ENCODE measurements at places on chromosomes 6 and 20.

GRCh38 chr6:131717836-131718542 lies 7.2 kb upstream of the CTAGE9 start:
- DNase-seq: no peak

DNA sequence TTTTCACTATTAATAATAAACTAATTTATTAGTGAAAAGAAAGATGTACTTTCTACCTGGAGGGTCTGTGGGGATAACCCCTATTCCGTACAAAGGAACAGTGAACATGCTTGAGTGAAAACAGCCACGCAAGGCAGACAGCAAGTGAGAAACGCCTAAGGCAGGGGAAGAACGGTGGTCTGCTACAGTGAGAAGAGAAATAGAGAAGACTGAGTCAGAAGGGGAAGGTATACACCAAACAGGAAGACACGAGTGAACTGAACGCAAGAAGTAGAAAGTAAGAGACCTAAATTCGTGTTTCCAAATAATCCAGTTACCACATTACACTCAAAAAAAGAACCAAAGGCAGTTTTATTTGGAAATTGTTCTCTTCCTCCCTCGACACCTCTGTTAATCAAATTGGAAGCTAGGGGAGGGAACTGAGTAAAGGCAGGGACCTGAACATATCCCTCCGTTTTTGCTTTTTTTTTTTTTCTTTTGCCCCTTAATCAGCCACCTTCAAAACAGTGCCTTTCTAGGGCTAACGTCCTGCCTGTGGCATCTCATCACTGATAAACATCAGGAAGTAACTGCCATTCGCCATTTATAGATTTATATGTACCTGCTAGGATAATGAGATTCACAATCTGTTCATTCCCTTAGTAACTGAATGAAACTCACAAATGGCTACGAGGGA lies 48.9 kb downstream of the ATXN1 start:
- DNase-seq: no peak

- DNase-seq: no peak
Observed at GRCh38 chr6:25777031-25777430, 22.5 kb downstream of the SLC17A4 start.

DNA sequence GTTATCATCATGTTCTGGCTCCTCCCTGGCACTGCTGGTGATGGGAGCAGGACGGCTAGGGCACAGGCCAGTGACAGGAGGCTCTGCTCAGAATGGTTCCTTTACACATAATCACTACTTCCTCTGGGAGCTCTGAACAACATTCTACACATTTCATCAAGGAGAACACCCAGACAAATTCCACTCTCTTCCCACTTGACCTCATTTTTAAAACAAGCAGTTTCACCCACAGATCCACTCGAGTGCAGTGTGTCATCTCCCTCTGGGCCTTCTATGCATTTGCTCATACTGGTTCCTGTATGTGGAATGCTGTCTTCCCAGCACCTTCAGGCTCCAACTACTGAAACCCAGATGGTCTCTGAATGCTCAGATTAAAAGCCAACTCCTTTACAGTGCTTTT lies 84.8 kb downstream of the ELOVL5 start:
- DNase-seq: no peak

DNA sequence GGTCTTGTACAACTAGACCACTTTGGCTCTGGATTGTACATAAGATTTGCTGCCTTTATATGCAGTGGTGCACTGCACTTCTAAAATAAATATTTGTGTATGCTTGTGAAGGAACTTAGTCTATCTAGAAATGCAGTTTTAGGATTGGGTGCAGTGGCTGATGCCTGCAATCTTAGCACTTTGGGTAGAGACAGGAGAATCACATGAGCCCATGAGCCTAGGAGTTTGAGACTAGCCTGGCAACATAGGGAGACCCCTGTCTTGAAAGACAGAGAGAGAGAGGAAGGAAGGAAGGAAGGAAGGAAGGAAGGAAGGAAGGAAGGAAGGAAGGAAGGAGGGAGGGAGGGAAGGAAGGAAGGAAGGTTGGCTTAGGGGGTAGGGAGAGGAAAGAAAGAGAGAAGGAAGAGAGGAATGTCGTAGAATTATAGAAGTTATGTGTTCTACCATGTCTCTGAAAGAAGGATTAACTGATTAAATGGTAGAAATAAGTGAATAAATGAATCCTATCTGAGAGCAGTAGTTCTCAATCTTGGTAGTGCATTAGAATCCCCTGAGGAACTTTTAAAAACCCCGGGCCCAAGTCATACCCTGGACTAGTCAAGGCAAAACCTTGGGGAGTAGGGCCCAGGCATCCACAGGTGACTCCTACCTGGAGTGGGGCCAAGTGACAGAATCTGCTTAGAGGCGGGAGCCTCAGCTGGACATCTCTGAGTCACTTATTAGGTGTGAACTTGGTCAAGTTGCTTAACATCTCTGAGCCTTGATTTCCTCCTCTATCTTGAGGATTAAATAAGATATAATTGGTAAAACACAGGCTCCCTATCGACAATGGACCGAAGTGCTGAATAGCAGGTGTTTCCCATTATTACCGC lies 130.3 kb downstream of the ZNF217 start:
- DNase-seq: no peak

GRCh38 chr6:123804014-123804786 lies 535 bp downstream of the NKAIN2 start:
- DNase-seq: no peak

DNA sequence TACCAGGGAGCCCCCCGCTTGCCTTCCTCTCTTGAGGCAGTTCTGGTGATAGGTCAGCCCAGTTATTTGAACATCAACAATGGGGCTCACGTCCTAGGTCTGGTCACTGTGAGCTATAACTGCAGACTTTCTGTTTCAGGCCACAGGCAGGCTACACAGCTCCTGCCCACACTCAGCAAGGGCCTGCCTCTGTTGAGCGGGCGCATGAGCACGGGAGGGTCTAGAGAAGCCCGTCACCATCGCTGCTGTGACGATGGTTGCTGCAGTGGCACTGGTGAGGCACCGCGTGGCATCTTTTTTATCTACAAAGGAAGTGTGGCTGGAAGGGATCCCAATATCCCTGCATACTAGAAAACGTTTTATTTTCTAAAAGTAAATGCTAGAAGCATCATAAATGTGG lies 77.8 kb downstream of the RAMACL start:
- DNase-seq: no peak

DNA sequence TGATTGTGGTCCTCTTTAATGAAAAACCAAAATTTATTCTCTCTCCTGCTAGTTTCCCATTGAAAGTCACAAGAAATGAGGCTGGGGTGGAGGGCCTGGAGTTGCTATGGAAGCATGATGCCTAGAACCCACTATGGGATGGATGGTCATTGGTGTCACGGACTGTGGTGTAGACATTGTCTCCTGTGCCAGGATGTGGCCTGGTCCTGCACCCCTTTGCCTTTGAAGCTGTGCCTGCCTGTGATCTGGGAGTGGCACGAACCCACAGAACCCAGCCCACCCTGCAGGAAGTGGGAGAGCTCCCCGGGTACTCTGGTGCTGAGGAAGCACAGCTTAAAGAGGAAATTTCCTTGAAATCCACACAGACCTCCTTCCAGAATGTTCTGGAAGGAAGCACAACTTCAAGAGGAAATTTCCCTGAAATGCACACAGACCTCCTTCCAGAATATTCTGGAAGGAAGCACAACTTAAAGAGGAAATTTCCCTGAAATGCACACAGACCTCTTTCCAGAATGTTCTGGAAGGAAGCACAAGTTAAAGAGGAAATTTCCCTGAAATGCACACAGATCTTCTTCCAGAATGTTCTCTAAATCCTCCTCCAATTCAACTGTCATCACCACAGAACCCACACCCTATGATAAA lies 105.6 kb downstream of the CDH26 start:
- DNase-seq: no peak

- no peak for DNase-seq
Observed at GRCh38 chr6:152572338-152573088, 64.6 kb downstream of the SYNE1 start.

- no peak for DNase-seq
Observed at GRCh38 chr6:77740380-77740779, 87.5 kb downstream of the MEI4 start.

- DNase-seq: no peak
Observed at GRCh38 chr6:5217356-5217755, 43.4 kb downstream of the LYRM4 start.

DNA sequence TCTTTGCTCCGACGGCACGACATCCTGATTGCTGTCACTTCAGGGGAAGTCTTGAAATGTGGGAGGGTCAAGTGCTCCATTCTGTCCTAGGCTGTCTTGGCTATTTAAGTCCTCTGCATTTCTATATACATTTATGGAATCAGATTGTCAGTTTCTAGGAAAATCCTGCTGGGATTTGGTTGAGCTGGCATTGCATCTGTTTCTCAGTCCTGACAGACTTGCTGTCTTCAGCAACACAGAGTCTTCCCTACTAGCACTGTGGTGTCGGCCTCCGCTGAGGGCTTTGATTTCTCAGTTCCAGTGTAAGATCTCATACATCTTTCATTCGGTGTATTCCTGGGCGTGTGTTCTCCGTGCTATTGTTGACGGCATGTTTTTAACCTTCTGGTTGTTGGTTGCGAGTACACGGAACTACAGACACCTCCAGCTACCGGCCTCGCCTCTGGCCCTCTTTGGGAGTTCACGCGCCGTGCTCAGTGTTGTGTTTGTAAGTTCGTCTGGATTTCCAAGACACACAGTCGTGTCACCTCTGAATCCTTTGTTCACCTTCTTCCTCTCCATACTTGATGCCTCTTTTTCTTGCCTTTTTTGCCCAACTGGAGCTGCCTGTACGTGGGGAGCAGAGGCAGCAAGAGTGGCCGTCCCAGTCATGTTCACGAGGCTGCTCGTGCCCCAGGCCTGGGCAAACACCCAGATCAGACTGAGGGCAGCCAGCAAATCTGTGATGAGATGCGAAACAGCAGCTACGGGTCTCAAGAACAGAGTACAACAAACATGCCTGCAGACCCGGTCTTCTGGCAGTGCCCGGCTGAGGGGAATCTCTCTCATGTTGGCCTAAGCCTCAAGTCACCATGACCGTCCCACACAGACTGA lies 92.8 kb downstream of the TAF4 start:
- no peak for DNase-seq

- DNase-seq: no peak
Observed at GRCh38 chr6:7691021-7691420, 34.9 kb upstream of the BMP6 start.

DNA sequence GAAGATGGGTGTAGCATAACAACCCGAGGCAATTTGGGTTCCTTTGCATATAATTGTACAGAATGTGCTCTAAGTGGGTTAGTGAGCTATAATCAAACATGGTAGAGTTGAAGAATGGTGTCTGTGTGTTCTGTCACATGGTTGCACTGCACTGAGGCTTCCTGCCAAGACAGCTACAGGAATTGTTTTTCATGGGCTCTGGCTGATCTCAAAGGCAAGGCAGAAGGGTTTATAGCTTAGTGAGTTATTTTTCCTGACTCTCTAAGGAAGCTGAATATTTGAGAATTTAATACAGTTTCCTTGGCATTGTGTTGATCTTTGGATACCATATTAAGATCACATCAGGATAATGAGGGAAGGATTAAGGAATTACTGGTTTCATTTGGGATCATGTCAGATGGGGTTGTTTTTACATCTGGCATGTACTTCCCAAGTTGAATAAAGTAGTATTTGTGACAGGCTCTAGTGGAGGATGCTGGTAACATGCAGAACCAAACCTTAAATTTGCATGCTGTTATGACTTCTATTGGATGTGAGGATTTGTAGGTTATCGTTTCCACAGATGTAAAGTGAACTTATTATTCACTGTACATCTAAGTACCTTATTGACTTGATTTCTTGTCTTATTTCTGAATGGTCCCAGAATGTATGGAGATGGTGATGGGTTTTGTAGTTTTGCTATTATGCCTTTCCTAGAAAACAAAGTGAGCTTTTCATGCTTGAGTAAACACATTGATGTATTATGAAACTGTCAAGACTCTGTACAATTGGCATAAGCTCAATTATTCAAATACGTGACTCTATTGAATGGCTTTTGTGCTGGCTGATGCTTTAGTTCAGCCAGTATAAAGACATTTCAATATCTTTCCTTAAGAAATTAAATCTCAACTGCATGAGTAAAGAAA lies 43.3 kb downstream of the LRRC1 start:
- DNase-seq: no peak

- DNase-seq: no peak
Observed at GRCh38 chr6:45979311-45979710, 36.3 kb downstream of the CLIC5 start.

DNA sequence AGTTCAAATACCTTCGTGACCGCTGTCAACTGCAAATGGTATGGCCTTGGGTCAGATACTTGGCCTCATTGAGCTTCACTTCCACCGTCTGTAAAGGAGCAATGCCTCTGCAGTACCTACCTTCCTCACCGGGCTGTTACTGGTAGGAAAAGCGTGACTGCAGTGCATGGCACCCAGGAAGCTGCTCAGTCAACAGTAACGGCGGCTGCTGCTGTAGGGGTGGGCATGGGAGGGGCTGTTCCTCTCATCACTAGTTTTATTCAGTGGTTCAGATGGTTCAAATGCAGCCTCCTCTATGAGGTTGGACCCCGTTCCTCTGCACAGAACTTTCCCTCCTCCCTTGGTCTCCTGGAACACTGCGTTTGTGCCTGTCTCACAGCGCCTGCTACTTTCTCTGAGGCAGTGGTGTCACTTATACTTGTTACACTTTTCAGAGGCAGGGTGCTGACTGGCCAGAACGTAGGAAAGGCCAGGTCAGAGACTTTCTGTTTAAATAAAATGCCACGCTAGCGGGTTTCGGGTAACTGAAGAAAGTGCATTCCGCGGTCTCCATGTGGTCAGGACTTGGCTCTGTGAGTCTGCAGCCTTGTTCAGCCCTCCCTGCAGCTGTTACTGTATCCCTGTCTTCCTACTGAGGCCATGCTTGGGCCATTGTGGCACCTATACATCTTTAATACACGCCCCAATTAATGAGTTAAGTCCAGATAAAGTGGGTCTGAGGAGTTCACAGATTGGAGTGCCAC lies 279.6 kb downstream of the NRN1 start:
- no peak for DNase-seq

- DNase-seq: no peak
Observed at GRCh38 chr6:93784794-93785693, 365.7 kb upstream of the EPHA7 start.

DNA sequence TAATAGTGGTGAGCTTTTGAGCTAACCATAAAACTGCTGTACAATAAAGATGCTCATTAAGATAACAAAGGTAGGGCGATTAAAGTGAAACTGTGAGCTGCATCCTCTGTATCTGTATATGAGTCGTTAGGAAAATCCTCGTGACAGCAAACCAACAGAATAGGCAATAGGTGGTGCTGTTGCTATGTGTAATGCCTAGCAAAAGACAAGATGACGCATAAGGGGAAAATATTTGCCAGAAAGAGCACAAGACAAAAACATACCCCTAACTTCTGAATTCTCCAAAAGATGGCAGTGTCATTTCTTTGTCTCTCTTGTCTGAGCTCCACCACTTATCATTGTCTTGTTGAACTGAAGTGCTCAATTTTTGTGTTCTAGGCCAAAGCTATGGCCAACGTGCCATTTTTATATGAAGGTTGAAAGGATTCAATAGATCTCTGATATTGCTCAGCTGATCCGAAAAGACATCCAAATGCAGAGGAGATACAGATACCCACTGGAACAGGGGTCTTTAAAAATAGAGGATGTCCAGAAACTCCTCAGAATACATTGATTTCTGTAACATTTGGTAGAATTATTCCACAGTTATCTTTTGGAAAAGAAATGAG lies 56.3 kb upstream of the ANKEF1 start:
- DNase-seq: peak; percentile 89

GRCh38 chr6:151437401-151437800 lies 14.5 kb downstream of the RMND1 start:
- DNase-seq: no peak
